ENCODE measurements at places on chromosomes 3 and 15.

GRCh38 chr3:46516521-46516920, 18.7 kb downstream of the RTP3 start:
- DNase-seq = no peak

DNA sequence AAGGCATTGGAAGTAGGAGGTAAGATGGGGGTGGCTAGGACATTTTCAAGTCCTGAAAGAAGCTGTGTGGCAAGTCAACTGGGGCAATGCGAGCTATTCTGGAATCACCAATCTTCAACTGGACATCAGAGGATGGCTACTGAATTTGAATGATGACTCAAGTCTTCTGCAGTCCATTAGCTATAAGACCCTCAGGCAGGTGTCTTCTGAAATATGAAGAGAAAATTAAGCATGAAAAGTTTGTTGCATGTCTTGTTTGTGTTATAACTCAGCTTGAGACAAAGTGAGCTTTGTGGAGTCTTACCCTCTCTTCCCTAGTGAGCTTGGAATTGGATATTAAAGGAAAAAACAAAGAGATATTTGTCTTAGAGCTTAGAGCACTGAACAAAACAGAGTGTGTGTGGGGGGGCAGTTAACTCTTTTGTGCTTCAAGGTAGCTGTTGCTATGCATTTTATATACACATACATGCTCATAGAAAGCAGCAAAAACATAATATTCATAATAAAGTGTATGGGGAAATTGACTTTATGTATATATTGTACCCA, 979.1 kb downstream of the MCTP2 start:
- no peak for DNase-seq

DNA sequence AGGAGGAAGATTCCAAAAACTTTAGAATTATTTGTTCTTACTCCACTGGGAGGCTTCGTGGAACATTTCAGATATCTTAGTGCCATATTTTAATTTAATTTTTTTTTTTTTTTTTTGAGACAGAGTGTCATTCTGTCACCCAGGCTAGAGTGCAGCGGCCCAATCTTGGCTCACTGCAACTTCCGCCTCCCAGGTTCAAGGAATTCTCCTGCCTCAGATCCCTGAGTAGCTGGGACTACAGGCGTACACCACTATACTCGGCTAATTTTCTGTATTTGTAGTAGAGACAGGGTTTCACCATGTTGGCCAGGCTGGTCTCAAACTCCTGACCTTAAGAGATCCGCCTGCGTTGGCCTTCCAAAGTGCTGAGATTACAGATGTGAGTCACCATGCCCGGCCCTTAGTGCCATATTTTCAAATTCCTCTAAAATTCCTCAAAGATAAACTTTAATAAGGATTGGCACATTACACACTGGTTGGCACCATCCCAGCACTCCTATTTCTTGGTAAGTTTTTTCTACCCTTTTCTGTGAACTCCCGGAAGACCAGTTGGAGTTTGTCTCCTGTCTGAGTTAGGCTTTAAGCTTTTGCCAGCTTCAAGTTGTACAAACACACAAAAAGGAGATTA, 693.7 kb downstream of the MCTP2 start:
- DNase-seq = no peak

DNA sequence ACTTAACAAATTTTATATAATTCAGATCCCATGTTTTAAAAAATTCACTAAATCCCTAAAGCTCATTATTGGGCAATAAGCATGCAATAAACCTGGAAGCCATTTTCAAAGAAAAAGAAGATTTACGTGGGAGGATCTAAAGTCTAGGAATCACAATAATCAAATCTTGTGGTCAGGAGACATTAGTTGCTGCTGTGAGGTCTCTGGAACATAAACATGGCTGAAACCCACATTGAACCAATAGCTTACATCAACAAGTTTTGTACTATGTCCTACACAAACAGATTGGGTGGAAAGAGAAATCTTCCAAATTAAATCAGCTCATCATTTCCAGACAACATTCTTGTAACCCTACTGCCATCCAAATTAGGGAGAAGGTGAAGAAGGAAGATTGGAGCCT, 121.9 kb upstream of the EPHA3 start:
- no peak for DNase-seq

- DNase-seq = no peak
These were observed 28.9 kb downstream of the TKT start for GRCh38 chr3:53226841-53227407.

DNA sequence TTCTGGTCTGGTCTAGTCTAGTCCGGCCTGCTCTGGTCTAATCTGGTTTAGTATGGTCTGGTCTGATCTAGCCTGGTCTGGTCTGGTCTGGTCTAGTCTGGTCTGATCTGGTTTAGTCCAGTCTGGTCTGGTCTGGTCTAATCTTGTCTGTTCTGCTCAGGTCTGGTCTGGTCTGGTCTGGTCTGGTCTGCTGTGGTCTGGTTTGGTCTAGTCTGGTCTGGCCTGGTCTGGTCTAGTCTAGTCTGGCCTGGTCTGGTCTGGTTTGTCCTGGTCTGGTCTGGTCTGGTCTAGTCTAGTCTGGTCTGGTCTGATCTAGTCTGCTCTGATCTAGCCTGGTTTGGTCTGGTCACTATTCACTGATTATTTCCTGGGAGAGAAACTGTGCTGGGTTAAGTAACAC, 84.1 kb upstream of the PRR23E start:
- DNase-seq = no peak

- DNase-seq = no peak
These were observed 71.9 kb downstream of the CSNK1G1 start for GRCh38 chr15:64284042-64284441.

DNA sequence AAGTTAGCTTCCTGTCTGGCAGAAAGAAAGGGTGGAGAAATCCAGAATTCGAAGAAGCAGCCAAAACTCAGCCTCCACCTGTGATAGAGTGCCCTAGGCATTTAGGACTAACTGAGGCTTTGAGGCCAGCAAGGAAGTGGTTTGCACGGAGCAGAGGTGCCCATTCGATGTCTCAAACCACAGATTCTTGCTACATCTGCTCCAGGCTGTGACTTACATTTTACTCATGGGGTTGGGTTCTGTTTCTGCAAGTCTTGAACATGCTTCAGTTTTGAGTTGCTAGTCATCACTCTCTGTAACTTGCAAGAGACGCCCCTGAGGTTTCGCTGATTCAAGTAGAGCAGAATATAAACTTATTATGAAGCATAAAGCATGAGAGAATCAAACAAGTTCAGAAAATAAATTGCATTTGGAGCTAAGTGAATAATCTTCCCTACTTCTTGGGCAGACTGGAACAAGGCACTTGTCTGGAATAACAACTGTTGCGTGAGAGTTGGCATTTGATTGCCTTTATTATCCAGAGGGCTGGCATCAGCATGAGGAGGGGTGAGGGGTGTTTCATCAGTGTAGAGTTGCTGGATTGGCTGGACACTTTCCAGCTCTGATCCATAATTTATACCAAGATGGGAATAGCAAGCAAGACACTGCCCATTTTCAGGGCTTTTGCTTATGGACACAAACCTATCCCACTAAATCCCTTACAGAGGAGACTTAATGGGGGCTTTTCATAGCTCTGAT, 256.5 kb downstream of the AGBL1 start:
- no peak for DNase-seq

DNA sequence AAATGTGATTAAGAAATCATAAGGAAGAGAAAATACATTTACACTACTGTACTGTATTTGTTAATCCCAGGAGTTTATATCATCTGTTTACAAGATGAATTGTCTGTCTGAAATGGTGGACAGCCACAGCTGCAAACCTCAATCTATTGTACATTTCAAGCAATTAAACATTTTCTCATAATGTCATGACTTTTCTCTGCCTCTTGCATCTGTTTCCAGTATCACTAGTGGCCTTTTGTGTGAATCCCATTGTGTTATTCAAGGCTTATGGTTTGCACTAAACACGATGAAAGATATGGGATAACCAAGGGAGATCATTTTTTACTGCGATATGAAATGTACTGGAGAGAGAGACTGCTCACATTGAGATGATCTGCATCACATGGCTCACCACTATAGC, 200.2 kb upstream of the LRRN1 start:
- DNase-seq = no peak

GRCh38 chr15:86522721-86523120, 443.1 kb downstream of the AGBL1 start:
- no peak for DNase-seq

GRCh38 chr3:139540651-139541531, 1.3 kb upstream of the RBP1 start:
- DNase-seq = peak; percentile 53

DNA sequence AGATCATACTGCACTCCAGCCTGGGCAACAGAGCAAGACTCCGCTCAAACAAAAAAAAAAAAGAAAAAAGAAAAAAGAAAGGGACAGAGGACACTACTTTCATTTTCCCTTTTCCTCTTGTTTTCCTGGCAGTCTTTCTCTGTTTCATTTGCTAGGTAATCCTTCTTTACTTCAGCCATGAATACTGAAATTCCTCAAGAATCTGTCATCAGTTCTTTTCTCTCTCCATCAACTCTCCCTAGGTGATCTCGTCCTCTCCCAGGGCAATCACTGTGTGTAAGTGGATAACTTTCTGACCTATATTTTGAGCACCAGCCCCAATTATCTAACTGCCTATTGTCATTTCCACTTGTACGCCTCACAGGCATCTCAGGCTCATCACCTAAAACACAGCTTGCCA, 51.5 kb downstream of the TTC23 start:
- DNase-seq = no peak

DNA sequence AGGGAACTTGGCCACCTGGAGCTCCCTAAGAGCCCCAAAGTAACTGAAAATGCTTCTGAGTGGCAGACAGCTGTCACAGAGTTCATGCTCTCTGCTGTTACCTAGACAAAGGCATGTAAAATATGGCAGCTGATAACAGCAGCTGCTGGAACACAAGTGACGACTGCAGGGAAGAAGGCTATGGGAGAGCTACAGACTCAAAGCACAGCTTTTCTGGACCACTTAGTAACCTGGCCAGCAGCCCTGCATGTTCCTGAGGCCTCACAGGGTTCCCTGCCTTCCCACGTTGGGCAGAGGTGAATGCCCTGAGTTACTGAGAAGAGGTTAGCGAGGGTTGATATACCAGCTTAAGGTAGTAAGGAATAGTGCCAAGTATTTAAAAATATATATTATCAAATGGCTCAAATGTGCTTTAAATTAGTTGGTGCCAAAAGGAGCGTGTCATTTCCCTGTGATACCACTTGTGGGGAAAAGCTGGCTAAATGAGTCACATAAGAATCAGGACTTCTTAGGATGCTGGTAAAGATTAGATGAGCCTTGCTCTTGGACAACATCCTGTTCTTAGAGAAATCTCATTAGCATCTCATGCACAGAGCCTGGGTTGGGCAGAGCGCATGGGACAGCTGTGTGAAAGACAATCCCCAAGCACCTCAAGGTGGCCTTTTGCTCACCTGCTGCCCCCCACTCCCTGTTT, 76.4 kb upstream of the SCN5A start:
- DNase-seq = peak; percentile 55

DNA sequence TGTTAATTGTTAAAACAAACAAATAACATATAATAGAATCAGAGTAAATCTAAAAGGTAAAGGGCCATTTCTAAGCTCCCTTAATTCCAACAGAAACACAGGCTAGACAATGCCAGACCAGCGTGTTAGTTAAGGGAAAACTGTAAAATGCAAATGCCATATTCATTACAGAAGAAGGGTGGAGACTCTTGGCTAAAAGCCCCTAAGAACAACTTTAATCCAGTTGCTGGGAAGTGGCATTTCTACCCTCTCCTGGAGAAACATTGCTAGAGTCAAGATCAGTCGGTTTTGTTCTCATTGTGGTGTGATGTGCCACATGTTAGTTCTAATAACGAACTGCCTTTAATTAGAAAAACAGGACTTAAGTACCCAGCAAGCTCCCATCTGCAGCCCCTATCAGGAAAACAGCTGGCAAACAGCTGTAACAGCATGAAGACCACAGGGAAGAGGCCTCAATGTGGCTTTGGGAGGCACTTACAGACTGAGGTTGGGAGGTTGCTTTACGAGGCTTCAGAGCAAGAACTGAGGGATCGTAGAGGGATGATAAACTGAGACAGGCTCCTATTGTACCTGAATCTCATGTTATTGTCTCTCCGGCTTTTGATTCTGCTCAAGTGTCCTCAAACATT, 1134.8 kb downstream of the ROBO1 start:
- DNase-seq = no peak

DNA sequence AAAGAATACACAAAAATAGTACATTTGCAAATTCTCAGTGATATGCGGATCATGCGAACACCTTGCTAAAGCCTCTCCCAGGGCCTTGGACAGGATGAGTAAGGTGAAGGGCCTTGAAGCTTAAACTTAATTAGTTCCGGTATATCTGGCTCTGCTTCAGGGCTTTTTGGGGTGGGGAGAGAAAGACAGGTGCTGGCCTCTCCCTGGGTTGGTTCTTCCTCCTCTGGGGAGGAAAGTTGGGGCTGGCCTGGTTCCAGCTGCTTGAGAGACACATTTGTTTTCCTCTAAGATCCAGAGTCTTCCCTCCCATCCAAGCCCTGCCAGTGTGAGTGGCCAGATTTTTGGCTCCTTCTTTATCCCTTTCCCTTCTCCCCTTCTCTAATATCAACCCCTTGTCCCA, 64.7 kb upstream of the EPHB3 start:
- DNase-seq = no peak

DNA sequence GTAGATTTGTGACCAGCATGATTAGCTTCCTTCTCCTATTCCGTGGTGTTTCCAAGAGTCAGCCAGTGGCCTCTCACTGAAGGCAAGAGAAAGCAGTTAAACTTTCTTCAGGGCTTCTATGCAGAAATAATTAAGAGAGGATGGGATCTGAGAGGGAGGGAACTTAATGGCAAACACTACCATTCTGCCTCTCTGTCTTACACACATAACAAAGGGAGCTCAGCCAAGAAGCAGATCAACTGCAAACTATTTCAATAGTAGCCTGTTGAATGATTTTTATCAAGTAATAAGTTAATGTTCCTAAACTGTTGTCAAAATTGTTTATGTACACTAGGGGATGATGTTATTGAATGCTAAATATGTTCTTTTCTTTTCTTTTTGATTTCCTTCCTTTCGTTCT, 11.8 kb downstream of the OXSR1 start:
- DNase-seq = no peak

- no peak for DNase-seq
These were observed 6.6 kb downstream of the GPX1 start for GRCh38 chr3:49351521-49352011.

- no peak for DNase-seq
These were observed 61.4 kb upstream of the POLG start for GRCh38 chr15:89395996-89396395.

GRCh38 chr15:38216763-38217162, 35.9 kb upstream of the SPRED1 start:
- no peak for DNase-seq

DNA sequence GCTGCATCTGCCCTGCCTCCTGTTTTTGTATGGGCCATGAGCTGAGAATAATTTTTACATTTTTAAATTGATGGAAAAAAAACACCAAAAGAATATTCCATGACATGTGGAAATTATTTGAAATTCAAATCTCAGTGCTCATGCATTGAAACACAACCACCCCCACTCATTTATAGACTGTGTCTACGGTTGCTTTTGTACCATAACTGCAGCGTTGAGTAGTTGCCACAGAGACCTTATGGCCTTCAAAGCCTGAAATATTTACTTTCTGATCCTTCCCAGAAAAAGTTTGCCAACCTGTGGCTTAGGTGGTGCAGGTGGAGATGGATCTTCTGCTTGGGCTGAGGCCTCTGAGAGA, 28.1 kb downstream of the ARNT2 start:
- DNase-seq = no peak

GRCh38 chr3:128854475-128854874, 24.9 kb upstream of the ACAD9 start:
- no peak for DNase-seq

- DNase-seq = no peak
These were observed 771.1 kb upstream of the GRM7 start for GRCh38 chr3:6089780-6090179.

All from NCI-H82 (cell line).